Smooth muscle cell of trachea (primary cell): ENCODE measurements at places on chromosomes 2 and 18. TPM values are rescaled to one million over a fixed set of nuclear protein-coding genes. Genes with fewer than 3 reads are reported as not detected.

Gene CNTNAP5
- total RNA-seq, result not detected in 2 replicates

Gene CTAGE1
- total RNA-seq, result under 0.01 TPM in 1 of 2 replicates, not detected in the other

Gene TP53I3
- 59.9 and 88.3 TPM in 2 replicates for total RNA-seq

Gene CCDC142
- total RNA-seq, result 25.9 and 27.6 TPM in 2 replicates

Gene SEPTIN2
- 435 and 523 TPM in 2 replicates for total RNA-seq

Gene C2orf81
- total RNA-seq, result 1.5 and 2.0 TPM in 2 replicates

Gene CCDC74B
- 4.8 and 9.3 TPM in 2 replicates for total RNA-seq

Gene FHOD3
- 18.8 and 22.3 TPM in 2 replicates for total RNA-seq

Gene PDE1A
- 26.5 and 75.3 TPM in 2 replicates for total RNA-seq

Gene C2orf92
- total RNA-seq, result 1.3 and 1.7 TPM in 2 replicates

Gene ABCB6
- 35.3 and 57.1 TPM in 2 replicates for total RNA-seq

Gene TMEM163
- not detected in 2 replicates for total RNA-seq

Gene ICOS
- total RNA-seq, result not detected in 2 replicates

Gene TCF23
- total RNA-seq, result not detected in 2 replicates

Gene CEP76
- total RNA-seq, result 6.8 and 7.4 TPM in 2 replicates

Gene CYS1
- total RNA-seq, result 2.0 and 7.3 TPM in 2 replicates
